Stimulated activated CD4-positive, alpha-beta T cell treated with anti-CD3 and anti-CD28 coated beads, Interleukin-12 subunit alpha, Interleukin-12 subunit beta, amount 100 ng/mL, for 4 hours (primary cell): ENCODE measurements at places on chromosomes 2 and 18.

GRCh38 chr2:46388881-46389280 is 90.5 kb upstream of the TMEM247 start:
- no peak for DNase-seq

DNA sequence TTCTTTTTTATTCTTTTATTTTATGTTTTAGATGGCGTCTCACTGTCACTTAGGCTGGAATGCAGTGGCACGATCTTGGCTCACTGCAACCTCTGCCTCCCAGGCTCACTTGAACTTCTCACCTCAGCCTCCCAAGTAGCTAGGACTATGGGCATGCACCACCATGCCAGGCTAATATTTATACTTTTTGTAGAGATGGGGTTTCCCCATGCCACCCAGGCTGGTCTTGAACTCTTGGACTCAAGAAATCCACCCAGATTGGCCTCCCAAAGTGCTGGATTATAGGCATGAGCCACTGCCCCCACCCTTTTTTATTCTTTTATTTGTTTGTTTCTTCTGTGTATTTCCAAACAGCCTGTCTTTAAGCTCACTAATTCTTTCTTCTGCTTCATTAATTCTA is 306.7 kb upstream of the THUMPD2 start:
- DNase-seq, result no peak

DNA sequence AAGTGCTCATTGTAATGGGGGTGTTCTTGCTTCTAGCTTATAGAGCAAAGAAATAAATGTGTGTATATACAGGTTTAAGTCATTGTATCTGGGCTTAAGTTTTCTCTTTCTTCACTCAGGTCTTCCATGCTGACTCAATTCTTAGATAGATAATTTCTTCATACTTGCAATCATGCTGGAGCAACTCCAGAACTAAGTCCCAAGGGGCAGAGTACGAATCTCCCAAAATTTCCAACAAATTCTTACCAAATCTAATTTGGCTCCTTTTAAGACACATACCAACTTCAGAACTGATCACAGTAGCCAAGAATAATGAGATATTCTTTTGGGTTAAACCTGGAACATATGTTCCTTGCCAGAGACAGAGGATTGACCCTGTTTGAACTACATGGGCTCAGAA is 4.3 kb upstream of the SPAG16 start:
- no peak for DNase-seq

DNA sequence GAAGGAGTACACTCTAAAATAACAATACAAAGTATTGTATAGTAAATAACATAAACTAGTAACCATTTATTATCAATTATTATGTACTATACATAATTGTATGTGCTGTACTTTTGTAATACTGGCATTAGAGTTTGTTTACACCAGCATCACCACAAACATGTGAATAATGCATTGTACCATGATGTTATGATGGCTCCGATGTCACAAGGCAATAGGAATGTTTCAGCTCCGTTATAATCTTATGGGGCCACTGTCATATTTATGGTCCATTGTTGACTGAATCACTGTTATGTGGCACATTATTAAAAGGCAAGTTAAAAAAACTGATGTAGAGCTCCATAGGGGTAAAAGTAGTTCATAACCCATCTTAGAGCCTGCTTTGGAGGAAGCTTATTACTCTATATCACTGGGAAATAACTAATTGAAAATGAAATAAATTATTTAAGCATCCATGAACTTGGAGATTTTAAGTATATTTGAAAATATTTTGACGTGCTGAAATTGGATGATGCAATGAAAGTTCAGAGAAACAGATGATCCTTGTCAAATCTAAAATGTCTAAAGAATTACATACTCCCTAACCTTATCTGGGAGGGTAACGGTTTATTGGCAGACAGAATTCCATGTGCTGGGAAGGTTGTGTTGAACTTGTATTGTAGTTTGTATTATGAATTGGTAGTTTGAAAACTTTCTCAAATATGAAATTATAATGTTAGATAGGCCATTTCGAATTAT is 2.4 kb downstream of the SKA1 start:
- no peak for DNase-seq

DNA sequence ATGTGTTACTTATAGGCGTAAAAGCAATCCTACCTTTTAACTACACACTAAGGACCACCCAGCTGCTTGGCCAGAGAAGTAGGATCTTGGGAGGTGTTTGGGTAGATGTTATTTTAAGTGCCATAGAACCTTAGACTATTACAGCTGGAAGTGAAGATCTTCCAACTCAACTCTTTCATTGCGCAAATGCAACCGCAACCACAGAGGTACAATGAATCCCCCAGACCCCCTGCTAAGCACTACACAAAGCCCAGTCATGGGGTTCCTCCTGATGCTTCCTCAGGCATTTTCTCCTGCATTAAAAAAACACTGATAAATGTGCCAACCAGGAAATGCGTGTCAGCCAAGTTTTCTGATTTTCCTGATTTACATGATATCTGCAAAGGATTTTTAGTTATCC is 246.0 kb downstream of the LRRTM1 start:
- no peak for DNase-seq

DNA sequence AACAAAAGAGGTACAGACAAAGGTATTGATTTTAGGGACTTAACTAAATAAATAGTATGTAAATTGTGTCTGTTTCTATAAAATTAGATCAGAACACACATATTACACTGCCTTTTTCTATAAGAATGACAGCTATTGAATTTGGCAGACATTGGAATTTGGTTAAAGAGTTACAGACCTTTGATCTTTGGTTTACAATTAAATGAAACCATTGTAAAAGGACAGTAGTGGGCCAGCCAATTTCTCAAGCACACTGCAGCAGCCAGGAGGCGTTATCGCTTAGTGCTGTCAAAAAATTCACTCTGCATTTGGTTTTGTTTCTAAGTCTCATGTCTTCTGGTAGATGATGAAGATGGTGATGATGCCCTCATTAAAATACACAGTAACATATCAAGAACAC is 175.9 kb downstream of the NR4A2 start:
- no peak for DNase-seq
